ENCODE measurements at places on chromosomes 2 and 18.

DNA sequence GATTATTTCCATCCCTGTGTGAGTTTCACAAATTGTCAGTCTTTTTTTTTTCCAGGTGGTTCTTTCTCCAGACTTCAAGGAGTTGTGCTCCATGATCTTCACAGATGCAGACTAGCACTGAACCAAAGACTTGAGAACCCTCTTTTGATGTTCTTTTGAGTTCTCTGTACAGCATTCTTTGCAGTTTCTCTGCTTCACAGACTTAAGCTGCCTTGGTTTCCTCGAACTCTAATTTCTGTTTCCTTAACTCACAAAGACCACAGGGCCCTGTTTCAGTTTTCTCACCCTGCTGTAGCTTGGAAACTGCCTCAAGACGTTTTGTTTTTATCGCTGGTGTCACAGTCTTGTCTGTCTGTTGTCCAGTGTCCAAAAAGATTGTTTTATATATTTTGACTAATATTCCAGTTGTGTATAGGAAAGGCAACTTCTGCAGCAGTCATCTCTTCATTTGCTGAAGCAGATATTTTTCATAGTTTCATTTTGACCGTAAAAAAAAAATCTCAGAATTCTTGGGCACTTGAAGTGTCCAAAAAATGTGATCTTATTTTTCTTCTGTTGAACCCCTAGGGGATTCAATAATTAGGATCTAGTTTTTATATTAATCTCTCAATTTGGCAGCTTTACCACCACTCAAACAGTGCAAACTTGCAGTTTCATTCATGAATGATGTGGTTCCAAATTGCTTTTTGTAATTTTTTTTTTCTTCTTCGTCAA is 97.0 kb upstream of the MC4R start:
- DNase-seq: no peak

DNA sequence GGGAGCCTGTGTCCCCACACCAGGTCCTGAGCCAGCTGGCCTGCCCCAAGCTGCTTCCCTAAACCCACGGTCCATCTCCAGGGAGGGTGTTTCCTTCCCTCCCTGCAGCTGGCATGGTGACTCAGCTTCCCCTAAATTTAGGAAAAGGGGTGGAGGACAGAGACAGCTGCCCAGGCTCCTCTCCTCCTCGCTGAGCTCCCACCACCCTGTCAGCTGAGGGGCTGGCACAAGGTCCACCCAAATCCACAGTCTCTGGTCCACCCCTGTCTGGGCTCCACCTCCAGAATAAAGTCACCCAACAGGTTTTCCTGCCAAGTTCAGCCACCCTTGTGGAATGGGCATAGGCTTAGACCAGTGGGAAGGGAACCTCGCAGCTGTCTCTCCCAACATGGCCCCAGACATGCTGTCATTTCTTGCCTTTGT is 156.5 kb downstream of the TNS1 start:
- DNase-seq: no peak

GRCh38 chr2:241258505-241259280 is 56.8 kb downstream of the HDLBP start:
- DNase-seq: no peak

- no peak for DNase-seq
Measured at GRCh38 chr18:70219688-70220087, 14.2 kb upstream of the RTTN start.

- DNase-seq: no peak
Measured at GRCh38 chr2:5937851-5938565, 245.8 kb downstream of the SOX11 start.

GRCh38 chr18:66668706-66669105 is 64.8 kb upstream of the CDH19 start:
- DNase-seq: no peak

DNA sequence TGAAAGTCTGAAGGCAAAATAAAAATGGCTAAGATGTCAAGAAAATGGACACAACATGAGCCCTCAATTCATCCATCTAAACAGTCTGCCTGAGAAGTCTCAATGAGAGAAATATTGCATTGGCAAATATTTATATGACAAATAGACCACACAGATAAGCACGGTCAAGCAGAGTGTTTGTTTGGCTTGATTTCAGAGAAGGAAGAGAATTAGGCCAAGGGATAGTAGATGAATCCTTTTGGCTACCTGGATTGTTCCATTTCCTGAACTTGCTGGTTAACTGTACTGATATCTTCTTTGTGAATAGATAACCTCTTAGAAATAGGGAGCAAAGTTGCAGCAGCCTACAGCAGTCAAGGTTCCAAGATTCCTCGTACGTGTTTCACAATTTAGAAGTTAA is 129.6 kb downstream of the RBMS1 start:
- no peak for DNase-seq

DNA sequence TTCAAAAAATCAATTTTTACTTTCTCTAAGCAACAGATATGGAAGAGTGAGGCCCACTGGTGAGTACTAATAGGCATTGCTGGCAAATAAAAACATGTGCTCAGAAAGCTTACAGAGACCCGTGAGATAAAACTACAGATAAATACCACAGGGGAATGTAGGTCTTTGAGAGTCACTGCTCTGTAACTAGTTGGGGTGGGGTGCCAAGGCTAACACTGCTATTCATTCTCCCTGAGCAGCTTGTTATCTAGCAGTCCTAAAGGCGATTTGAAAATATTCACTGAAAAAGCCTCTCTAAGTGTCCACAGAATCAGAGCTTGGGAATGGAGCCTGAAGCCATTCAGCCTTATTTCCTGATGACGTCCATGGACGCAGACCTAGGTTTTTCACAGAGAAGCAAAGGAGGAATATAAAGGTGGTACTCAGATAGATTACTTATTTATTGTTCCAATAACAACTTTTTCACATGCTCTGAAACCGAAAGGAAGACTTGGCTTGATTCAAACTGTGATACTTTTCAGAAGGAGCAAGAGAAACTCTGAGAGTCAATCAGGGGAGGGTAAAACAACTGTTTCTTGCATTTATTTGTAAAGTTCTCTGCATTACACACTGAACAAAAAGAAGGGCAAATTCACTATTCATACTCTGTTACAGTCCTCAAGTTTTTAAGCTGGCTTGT is 188.4 kb downstream of the PPP1R1C start:
- no peak for DNase-seq

- DNase-seq: no peak
Measured at GRCh38 chr18:75157851-75158250, 51.1 kb downstream of the PTGR3 start.

DNA sequence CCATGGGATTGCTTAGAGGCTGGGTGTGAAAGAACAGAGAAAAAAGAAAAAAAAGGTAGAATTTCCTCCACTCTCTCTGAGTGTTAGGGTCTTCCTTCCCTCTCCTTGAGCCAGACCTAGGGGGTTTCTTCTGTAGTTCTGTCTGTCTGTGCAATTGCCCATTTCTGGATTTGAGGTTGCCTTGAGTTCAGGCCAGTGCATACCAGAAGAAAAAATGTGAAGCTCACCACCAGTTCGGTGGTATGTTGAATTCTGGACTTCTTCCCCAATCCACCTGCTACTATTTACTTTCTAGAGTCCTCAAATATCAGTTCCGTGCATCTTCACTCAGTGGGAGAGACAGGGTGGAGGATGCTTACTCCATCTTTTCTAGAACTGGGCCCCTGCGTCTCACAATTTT is 15.3 kb upstream of the SELENOI start:
- no peak for DNase-seq

DNA sequence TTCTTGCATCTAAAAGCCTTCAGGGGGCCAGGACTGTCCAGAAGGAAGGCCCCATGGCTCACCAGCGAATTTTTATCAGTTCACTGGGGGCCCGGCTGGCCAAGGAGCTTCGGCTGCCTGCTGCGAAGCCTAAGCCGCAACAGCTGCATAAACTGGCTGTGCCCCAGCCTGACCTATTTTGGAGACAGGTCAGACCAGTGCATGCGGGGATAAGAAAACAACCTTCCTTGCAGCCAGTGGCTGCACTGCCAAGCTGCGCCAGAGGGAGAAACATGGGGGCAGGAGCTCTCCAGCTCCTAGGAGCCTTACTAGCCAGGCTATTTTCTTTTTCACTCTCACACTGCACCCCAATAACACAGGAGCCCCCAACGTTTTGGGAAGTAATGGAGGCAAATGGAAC is 15.2 kb downstream of the PAX3 start:
- no peak for DNase-seq

DNA sequence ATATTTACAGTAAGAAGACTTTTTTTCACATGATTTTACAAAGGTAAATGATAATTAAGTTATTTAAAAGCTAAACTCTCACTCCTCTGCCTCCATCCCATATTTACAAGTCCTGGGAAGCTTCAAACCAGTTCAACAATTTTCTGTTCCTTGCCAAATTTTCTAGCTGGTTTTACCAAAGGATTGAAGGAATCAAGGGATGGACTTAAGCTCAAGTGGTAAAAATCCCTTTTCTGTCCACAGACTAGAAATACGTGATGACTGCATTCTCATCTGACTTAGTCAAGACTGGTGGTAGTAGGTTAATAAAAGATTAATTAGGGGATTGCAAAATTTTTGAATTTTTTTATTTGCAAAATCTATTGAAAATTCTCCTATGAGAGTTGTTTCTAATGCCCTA is 297.3 kb downstream of the MTX2 start:
- DNase-seq: no peak

DNA sequence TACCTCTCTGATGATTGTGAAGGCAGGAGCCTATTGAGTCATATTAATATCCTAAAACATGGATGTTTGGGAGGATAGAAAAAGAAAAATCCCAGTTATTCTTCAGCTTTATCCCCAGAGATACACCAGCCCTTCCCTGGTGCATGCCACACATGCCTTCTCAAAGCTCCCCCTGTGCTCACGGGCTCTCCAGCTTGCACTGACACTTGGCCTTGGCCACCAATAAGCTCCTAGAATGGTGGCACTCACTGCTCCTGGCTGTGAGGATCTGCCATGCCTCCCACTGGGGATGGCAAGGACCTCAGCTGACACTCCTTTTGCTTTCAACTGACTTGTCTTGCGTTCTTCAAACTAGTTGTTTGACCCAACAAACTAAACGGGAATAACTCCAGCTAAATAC is 15.9 kb downstream of the SLC14A1 start:
- DNase-seq: no peak

Measured in esophagus squamous epithelium (tissue), 5 donors.